ENCODE measurements at places on chromosomes 2 and 18.

DNA sequence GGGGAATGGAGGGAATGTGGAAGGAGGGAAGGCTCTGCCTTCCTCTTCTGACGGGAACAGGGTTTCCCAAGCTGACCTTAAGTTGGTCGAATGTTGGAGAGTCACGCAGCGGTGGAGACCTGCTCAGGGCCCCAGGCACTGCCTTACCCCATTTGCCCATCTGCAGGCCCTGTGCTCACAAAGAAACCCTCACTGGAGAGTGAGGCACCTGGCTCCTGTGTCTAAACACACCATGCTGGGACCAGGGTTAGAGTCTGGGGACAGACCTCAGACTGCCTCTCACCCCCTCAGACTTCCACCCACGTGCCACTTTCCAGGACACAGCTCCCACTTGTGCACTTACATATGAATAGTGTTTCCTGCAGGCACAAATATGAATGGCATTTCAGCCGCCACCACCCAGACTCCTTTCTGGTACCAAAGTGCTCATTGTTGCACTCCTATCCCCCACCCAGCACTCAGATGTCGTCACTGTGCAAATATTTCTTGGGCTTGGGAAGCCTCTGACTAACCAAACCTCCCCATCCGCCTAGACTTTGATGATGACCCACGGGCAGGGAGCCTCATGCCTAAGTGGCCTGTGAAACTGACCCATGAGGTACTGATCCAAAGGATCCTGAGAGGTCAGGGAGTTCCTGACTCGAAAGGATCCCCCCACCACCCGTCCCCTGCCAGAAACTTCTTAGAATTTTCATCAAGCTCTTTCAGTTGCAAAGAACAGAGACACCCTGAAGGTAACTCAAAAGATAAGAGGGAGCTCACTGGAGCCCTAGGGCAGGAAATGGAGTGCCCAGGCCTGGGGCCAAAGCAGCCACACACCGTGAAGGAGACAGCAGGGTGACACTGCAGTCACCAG, 78.3 kb downstream of the STPG4 start:
- DNase-seq = no peak

GRCh38 chr2:167764772-167765341, 482.5 kb downstream of the STK39 start:
- no peak for DNase-seq

GRCh38 chr2:187658952-187659525, 104.8 kb upstream of the TFPI start:
- DNase-seq = no peak

GRCh38 chr18:78576967-78577366, 402.7 kb upstream of the SALL3 start:
- DNase-seq = no peak

- DNase-seq = no peak
Measured at GRCh38 chr2:76391678-76392077, 681.0 kb upstream of the GCFC2 start.

DNA sequence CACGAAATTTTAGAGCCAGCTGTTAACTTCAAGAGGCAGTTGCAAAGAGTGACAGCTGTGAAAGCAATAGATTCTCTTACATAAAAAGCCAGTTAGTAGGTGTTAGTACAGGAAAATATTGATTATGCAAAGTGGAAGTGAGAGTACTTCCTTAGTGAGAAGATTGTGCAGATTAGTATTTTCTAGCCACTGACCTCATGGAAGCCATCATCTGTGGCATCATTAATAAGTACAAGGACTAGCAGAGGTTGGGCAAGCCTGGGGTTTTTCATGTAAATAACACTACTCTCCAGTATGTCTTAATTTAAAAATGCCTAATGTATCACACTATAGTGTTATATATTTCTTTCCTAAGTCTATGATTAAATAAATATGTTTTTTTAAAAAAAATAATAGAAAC, 166.2 kb upstream of the DTNA start:
- no peak for DNase-seq

GRCh38 chr2:59301466-59302402, 1060.6 kb upstream of the FANCL start:
- DNase-seq = peak; percentile 9

- no peak for DNase-seq
Measured at GRCh38 chr2:79576451-79576850, 63.6 kb downstream of the CTNNA2 start.

GRCh38 chr2:110977403-110977802, 143.3 kb upstream of the BCL2L11 start:
- no peak for DNase-seq

All from hypothalamus (tissue), 51 donors.